ENCODE measurements at places on chromosomes 7 and 10.
A peak's percentile ranks its signal among the peaks of the same experiment; 100 is the strongest.

GRCh38 chr7:74029089-74029785, 1.3 kb downstream of the ELN start:
- DNase-seq: no peak

- DNase-seq: peak; percentile 65
Observed at GRCh38 chr10:5977471-5978229, at the start of gene IL15RA. Gene IL15RA, minus strand, starts transcription at chr10:5977543. Its CDS starts 51 bp downstream, at chr10:5977492.

GRCh38 chr10:132855889-132856288, 69.9 kb upstream of the NKX6-2 start:
- DNase-seq: no peak

GRCh38 chr10:17831896-17832295, 22.7 kb downstream of the MRC1 start:
- DNase-seq: no peak

- DNase-seq: no peak
Observed at GRCh38 chr7:92588561-92588960, 1.6 kb downstream of the FAM133B start.

DNA sequence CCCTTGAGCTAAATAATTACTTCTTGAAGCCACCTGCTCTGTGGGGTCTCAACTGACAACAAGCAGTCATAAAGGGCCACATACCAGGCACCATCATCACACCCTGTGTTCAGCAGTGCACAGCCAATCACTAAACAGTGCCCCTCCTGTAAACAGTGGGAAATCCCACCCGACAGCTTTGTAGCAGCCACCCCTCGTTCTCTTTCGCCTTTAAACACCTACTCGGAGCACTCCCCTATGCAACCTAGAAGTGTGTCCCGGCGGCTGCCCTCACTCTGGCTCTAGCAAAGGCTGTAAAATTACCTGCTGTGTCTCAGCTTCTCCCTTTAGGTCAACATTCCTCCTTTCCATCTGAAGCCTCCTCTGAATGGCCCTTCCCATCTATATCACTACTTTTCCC, 111.9 kb downstream of the TCERG1L start:
- DNase-seq: no peak

- DNase-seq: no peak
Observed at GRCh38 chr10:95697429-95697828, 3.7 kb upstream of the TCTN3 start.

- DNase-seq: no peak
Observed at GRCh38 chr10:44013981-44014380, 365.3 kb upstream of the ZNF32 start.

DNA sequence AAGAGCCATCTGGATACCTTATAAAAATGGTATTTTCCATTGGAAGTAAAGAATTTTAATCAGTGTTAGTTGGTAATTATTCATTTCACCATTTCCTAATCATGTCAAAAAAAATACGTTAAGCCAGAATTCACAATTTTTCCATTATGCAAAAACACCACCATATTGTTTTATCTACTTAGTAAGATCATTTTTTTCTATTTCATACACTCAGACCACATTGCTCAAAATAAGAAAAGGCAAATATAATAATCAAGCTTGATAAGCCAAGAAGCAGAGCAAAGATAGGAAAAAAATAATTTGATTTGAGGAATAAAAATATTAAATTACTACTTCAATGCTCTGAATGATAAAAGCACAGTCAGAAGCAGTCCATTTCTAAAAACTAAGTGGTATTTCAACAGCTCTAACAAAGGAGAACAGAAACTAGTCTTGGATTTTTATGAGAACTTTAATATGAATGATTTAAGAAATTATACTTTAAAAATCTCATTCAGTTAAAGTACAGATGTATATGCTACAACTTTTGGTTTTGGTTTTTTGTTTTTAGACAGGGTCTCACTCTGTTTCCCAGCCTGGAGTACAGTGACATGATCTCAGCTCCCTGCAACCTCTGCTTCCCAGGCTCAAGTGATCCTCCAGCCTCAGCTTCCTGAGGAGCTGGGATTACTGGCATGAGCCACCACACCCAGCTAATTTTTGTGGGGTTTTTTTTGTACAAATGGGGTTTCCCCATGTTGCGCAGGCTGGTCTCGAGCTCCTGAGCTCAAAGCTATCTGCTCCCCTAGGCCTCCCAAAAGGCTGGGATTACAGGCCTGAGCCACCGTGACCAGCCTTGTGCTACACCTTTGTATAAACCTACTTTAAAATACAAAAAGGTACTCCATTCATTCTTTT, 46.6 kb downstream of the LRRN3 start:
- peak; percentile 3 for DNase-seq

GRCh38 chr10:45249978-45250693, 65.3 kb downstream of the OR13A1 start:
- peak; percentile 39 for DNase-seq

DNA sequence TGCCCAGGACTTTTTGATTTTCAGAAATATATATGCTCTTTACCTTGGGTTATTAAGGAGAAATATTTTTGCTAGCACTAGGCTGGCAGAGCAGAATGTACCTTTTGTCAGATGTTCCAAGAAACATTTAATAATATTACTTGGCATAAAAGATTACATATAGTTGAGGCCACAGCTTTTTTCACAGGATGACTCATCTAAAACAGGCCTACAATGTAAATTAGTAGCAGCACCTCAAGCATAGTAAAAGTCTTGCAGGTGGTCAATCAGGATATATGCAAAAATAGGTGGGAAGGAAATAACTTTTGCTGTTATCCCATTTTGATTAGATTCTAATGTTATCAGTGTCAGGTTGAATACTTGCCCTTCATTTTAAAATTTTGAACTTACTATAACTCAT, 14.9 kb upstream of the ITGB1 start:
- no peak for DNase-seq

DNA sequence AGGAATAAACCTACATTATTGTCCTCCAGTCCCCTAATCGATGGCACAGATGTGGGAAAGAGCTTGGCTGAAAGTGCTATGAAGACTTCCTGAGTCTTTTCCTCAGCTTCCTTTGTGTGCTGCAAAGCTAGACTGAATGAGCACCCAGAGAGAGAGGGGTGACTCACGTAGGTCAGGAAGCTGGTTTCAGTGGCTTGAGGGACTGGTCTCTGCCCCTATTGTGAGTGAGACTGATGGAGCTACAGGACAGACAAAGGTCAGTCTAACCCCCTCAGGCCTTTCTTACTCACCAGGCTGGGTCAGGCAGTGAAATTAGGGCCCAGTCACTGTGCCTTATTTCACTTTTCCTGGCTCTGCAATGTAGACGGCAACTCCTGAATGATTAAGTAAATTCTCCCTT, 171.1 kb upstream of the GRB10 start:
- DNase-seq: no peak

DNA sequence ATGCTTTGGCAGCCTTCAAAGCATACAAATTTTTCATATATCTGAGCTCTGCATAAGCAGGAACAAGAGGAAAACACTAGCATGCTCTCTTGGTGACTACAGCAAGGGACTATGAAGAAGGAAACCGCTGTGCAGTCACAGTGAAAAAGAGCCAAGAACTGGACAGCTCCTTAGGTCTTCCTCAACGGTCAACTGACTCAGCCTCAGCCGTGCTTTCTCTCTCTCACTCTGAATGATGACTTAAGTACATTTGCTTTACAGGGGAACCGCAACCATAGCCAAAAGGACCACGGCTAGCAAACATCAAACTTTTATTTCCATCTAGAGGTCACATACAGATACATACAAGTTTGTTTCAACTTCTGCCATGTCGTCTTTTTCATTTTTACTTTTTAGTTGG, 69.9 kb downstream of the HYCC1 start:
- DNase-seq: no peak

DNA sequence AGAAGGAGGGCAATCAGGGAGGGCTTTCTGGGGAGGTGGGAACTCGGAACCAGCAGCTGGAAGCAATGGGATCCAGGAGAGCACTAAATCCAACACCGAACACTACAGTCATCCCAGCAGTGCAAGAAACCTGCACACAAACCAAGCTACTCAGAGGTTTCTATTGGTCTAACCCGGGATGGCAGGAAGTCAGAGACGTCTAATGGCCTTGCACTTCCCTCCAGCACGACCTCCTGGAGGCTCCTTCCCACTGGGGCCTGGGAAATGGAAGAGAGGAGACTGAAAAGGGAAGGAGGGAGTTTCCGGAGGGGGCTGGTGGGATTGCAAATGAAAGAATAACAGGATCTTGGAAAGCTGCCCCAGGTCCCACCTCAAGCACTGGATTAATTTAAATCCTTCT, 56.3 kb downstream of the TEX36 start:
- DNase-seq: no peak

GRCh38 chr10:8956400-8956799, 901.9 kb downstream of the GATA3 start:
- no peak for DNase-seq

DNA sequence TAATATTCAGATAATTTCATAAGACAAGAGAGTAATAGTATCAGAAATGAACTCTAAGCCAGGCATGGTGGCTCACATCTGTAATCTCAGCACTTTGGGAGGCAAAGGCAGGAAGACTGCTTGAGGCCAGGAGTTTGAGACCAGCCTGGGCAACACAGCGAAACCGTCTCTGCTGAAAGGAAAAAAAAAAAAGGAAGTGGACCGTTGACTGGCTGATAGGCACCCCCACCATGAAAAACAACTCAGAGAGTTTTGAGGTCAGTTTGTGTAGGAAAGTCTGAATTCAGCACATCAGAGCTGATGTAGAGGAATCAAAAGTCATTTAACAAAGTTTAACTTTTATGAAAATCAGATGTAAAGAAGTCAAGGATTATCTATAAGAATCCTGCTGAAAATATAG, 63.2 kb upstream of the AMPH start:
- no peak for DNase-seq

DNA sequence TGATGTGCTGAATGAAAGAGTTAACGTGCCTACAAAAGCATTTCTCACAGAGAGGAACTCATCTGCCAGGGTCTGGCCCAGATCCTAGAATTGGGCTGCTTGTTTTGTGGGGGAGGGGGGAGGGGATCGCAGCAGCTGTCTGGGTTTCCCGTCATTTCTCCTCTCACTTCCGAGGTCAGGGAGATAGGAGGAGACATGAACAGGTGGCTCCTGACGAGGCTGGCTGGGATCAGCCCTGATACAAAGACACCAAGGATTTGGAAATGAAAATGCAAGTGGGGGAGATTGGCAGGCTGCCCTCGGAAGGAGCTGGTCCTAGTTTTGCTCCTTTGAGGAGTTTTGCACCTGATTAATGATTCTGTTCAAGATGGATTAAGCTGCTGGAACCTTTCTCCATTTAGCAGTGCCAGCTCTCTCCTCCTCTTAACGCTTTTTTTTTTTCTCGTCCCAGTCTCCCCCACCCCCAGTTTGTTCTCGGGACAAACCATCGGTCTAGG, 86.8 kb upstream of the KMT2C start:
- DNase-seq: no peak

DNA sequence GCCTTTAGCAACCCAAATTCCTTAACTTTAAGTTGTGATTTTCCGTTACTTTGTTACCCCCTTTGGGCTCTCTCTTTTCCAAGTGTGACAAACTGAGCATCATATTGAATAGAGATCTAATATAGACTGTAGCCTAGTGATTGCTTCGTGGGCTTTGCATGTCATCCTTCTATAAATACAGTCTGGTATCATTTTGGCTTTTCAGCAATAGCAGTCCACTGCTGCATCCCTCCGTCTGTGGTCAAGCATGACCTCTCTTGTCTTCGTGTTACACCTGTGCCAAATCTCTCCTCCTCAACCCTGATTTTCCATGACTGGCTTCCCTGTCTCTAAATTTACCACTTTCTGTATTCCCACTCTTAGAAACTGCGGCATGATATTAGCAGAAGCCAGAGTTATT, 53.8 kb upstream of the AGK start:
- DNase-seq: no peak

GRCh38 chr7:73735528-73735905, 3.1 kb downstream of the ABHD11 start:
- no peak for DNase-seq

DNA sequence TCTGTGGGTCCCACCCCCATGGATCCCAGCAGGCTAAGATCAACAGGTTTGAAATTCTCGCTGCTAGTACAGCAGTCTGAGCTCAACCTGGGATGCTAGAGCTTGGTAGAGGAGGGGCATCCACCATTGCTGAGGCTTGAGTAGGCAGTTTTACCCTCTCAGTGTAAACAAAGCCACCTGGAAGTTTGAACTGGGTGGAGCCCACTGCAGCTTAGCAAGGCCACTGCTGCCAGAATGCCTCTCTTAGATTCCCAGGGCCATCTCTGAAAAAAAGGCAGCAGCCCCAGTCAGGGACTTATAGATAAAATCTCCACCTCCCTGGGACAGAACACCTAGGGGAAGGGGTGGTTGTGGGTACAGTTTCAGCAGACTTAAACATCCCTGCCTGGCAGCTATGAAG, 190.0 kb upstream of the CACNA2D1 start:
- DNase-seq: no peak

DNA sequence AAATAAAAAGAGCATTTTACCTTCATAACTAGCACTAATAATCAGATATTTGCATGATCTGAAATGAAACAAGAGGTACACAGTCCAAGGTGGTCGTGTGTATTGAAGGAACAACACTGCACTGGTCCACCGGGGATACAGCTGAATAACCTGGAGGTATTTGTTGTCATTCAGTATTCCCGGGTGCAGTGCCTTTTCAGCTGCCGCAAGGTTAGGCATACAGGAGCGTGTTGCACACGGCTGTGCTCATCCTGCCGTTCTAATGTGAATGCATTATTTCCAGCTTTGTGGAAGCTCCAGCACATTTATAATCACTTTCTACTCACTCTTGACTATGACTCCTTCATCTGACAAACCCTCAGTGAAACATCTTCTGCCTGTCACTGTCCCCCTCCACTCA, 377.8 kb downstream of the GFRA1 start:
- DNase-seq: peak; percentile 10

GRCh38 chr10:99908512-99908911, 101.2 kb downstream of the DNMBP start:
- no peak for DNase-seq

GRCh38 chr7:158662610-158663427, 41.8 kb downstream of the NCAPG2 start:
- DNase-seq: no peak

- DNase-seq: no peak
Observed at GRCh38 chr7:41170466-41170865, 532.4 kb downstream of the INHBA start.

DNA sequence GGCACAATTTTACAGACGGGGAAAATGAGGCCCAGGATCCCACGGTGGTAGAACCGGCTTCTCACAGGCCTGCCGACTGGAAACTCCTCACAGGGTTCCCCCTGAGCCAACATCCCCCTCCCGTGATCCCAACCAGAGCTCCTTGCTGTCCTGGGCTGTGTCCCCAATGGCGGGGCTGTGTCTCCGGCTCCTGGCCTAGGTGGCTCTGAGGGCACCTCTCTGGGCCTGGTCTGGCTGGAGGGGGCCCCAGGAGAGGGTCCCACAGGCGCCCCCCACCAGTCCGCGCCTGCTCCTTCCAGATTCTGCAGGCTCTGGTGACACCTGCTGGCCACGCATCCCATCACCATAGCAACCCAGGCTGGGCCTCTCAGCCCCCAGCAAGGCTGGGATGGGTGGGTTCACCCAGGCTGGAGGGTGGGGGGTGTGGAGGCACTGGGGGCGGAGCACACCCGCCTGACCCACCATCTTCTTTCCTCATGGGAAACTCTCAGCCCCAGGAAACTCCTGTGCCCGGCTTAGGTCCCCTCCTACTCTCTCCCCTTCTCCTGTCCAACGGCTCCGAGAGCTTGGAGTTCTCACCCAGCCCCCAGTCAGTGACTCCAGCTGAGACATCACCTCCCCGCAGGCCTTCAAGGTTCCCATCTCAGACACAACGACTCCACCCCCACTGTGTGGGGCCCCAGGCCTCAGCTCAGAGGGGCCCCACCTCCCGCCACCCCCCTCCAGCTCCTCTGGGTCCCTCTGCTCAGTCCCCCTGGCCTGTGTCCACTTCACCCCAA, 27.1 kb upstream of the TNRC18 start:
- DNase-seq: peak; percentile 72

- DNase-seq: no peak
Observed at GRCh38 chr10:29032169-29032568, 256.7 kb upstream of the LYZL1 start.
